ENCODE measurements at places on chromosomes 16 and 17.
A peak's percentile ranks its signal among the peaks of the same experiment; 100 is the strongest.

GRCh38 chr16:49513040-49513439 lies 139.4 kb downstream of the C16orf78 start:
- no peak for DNase-seq

DNA sequence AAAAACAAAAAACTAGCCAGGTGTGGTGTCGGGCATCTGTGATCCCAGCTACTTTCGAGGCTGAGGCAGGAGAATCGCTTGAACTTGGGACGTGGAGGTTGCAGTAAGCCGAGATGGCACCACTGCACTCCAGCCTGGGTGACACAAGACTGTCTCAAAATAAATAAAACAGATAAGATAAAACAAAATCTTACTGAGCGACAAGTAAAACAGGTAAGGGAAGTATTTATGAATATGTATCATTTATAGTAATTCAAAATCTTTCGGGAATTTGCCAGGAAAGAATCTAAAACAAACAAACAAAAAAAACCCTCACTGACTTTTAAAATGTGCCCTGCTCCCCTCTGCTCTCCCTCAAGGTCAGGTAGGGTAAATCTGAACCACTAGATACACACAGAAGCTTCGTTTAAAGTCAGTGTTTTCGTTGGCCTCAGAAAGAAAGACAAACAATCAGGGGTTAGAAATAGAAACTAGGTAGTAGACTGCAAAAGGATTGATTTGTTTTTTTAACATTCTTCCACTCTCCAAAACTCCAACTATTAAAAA lies 2.1 kb downstream of the PRPSAP1 start:
- DNase-seq, result no peak

DNA sequence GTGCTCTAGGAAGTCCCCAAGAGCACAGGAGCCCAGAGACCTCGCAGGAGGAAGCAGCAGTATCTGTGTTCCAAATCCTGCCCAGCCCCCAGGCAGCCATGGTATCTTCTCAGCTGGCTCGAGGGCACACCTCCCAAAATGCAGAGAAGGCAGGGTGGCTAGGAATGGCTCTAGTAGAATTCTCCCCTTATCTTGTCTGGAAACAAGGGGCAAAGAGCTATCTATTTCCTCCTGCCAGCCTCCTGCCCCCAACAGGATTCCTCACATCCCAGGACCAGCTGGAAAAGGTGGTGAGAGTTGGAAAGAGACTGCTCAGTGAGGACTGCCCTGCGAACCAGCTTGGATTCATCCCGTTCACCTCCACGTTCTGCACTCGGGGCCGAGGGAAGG lies 8.6 kb upstream of the TSPOAP1 start:
- no peak for DNase-seq

DNA sequence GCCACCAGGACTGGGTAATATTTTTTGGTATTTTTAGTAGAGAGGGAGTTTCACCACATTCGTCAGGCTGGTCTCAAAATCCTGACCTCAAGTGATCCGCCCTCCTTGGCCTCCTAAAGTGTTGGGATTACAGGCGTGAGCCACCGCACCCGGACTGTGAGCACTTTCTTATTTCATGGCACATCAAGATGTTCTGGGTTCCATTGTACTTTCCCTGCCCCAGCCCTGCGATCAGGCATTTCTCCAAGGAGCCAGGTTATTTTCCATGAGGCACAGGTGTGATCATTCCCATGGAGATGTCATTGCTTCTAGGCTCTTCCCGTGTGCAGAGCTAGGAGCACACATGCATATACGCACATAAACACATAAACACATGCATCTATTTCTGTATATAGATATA lies 2.6 kb upstream of the ANKRD40CL start:
- DNase-seq, result no peak

DNA sequence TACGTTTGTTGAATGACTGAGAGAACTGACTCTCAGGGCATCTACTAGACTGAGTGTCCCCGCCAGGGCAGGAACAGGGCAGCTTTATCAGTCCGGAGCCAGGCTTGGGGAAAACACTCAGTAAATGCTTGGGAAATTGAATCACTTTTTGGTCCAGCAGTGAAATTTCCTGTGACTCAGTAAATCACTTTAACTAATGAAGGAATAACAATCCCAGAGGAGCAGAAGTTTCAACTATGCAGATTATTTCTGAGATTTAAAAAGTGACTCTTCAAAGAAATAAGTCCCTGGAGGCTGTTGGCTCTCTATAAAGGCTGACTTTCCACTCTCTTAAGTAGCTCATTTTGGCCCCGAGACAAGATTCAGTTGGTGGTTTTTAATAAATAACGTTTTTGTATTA lies 101.8 kb downstream of the FOXL1 start:
- peak; percentile 86 for DNase-seq

- no peak for DNase-seq
Observed at GRCh38 chr17:72970246-72970645, 122.2 kb downstream of the SLC39A11 start.
